ENCODE measurements at places on chromosomes 11 and 22. TPM values are rescaled to one million over a fixed set of nuclear protein-coding genes. Genes with fewer than 3 reads are reported as not detected.

- peaks cover 4% of the 10 kb centered on the region for H3K4me1 ChIP-seq
- H3K36me3 ChIP-seq = peaks cover 3% of the 10 kb centered on the region
- peaks cover 36% of the 10 kb centered on the region for H3K27me3 ChIP-seq
Measured at GRCh38 chr22:45864959-45865476, 111.9 kb downstream of the WNT7B start.

RTN3 gene
- total RNA-seq = 46.7 TPM

GRCh38 chr22:19180234-19180633 is 1.7 kb upstream of the SLC25A1 start:
- H3K36me3 ChIP-seq = peaks cover 1% of the 10 kb centered on the region
- H3K27me3 ChIP-seq = no peaks in the 10 kb centered on the region
- H3K27ac ChIP-seq = no peak overlapping the region
- H3K4me1 ChIP-seq = peaks cover 26% of the 10 kb centered on the region
- no peak overlapping the region for H3K4me3 ChIP-seq

SMIM35 gene
- not detected for total RNA-seq

DNA sequence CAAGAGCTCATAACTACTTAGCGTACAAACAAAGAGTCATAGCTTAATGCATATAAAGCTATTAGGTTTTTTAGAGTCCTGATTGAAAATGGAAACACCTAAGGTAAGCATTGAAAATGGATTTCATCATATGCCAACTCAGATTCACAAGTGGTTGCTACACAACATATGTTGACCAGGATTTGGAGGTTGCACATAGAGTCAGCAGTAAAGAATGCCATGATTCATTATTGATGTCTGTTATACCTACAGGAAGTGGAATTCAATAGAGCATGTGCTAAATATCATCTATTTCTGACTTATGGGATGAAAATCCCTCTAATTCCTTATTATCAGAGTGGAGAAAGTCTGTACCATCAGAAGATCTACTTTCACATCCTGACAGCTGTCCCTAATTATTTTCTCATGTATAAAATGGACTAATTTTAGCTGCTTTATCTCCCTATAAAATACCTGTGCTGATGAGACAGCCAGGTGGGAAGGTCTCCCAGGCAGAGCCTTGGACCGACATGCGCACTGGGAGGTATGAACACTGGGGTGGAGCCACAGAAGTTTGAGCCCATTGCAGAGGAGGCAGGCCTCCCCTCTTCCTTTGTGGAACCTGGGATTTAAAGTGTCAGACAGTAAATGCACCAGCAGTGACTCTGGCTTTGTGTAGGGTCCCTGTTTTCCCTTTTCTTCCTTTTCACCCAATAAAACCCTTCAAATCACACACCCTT is 204.2 kb downstream of the AASDHPPT start:
- H3K27me3 ChIP-seq = no peaks in the 10 kb centered on the region
- no peak overlapping the region for H3K27ac ChIP-seq
- no peak overlapping the region for H3K4me3 ChIP-seq
- DNase-seq = no peak
- H3K4me1 ChIP-seq = no peaks in the 10 kb centered on the region

SF3A1 gene
- 274 TPM for total RNA-seq

DNA sequence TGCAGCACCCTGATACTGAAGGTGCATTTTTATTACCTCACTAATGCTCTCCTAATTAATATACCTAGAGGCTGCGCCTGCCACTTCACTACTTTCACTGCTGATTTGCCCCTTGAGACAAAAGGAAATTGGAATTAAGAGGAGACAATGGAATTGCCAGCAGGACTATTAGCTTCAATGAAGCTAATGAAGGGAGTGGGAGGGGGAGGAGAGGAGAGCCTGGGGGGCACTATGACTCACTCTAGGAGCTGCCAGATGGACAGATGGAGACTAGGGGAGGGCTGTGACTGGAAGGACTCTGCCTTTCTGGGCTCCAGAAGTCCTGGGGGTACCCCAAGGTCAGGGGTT is 102.8 kb upstream of the DRD2 start:
- no peak overlapping the region for H3K27ac ChIP-seq
- no peaks in the 10 kb centered on the region for H3K4me1 ChIP-seq
- no peaks in the 10 kb centered on the region for H3K36me3 ChIP-seq
- peaks cover 7% of the 10 kb centered on the region for H3K27me3 ChIP-seq
- DNase-seq = no peak

CASP5 gene
- not detected for total RNA-seq

APOL6 gene
- 33.6 TPM for total RNA-seq

GRCh38 chr11:131666617-131667016 is 296.2 kb downstream of the NTM start:
- no peaks in the 10 kb centered on the region for H3K27me3 ChIP-seq
- H3K36me3 ChIP-seq = no peaks in the 10 kb centered on the region
- peaks cover 3% of the 10 kb centered on the region for H3K4me1 ChIP-seq
- H3K4me3 ChIP-seq = no peak overlapping the region
- H3K27ac ChIP-seq = no peak overlapping the region
- DNase-seq = no peak

DNA sequence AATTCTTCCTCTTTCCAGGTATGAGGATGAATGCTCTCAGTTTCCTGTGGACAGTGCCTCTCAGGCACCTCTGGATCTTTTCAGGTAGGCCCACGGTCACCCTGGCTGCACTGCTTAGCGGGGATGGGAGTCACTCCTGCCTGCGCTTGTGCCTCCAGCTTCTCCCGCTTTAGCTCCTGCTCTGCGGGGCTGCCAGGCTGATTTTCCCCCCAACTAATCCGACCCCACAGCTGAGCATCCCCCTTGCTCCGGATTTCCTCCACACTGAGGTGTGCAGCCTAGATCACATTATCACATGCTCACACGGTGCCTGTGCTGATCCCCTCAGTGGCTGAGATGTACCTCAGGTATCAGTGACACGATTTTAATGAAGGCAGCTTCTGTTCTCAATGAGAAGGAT is 879.1 kb downstream of the OPCML start:
- no peaks in the 10 kb centered on the region for H3K27me3 ChIP-seq
- no peak overlapping the region for H3K4me3 ChIP-seq
- DNase-seq = no peak
- H3K4me1 ChIP-seq = no peaks in the 10 kb centered on the region

CFAP300 gene
- total RNA-seq = not detected

DNA sequence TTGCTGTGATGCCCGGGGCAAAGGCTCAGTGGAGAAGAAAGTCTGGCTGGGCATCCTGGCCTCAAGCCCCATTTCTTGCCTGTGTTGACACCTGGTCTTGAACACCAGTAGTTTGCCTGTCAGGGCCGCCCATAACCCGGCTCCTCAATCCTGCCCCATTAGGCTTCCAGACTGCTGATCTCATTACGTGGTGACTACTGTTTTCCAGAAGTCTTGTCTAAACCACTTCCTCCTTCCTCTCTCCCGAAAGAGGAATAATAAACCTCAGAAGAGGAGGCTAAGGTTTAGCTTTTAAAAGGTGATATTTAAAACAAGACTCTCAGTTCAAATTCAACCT is 97.7 kb downstream of the CD44 start:
- H3K27ac ChIP-seq = peak overlapping the region; percentile 59
- peak; percentile 18 for DNase-seq
- H3K4me3 ChIP-seq = no peak overlapping the region
- peaks cover 12% of the 10 kb centered on the region for H3K36me3 ChIP-seq
- H3K27me3 ChIP-seq = no peaks in the 10 kb centered on the region
- peaks cover 68% of the 10 kb centered on the region for H3K4me1 ChIP-seq

CLCF1 gene
- total RNA-seq = not detected

GRCh38 chr22:39292031-39292462 is 27.4 kb downstream of the RPL3 start:
- H3K36me3 ChIP-seq = no peaks in the 10 kb centered on the region
- H3K4me3 ChIP-seq = no peak overlapping the region
- DNase-seq = no peak
- no peak overlapping the region for H3K27ac ChIP-seq

MS4A14 gene
- not detected for total RNA-seq

SLC7A4 gene
- not detected for total RNA-seq

CTTN gene
- 44.8 TPM for total RNA-seq

SEPTIN5 gene
- 0.47 TPM for total RNA-seq

DNA sequence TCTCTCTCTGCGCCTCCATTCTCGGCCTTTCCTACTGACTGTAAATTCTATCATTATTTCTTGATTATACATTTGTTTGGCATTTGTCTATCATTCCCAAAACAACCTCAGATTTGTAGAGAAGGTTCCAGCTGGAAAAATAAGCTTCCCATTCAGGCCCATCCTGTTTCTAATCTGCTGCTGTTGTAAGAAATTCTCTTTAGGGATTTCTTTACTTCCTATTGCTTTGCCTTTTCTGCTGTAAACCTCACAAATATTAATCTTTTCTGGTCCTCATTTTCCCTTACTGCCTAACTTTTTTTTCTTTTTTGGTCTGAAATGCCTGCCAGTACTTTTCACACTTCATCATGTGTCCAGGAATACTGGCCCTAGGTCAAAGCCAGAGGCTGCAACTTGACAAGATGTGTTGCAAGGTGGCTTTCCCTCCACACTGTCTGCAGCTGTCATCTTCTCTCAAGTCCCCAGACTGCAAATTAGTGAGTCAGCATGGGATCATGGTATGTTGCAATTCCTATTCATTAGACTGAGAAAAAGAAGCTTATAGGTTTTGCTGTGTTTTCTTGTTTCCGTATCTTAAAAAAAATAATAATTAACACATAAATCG is 858.7 kb upstream of the CHORDC1 start:
- no peaks in the 10 kb centered on the region for H3K36me3 ChIP-seq
- no peak overlapping the region for H3K27ac ChIP-seq
- no peaks in the 10 kb centered on the region for H3K4me1 ChIP-seq
- no peak overlapping the region for H3K4me3 ChIP-seq
- DNase-seq = no peak

GRCh38 chr11:47991266-47991830 is 11.0 kb downstream of the PTPRJ start:
- peaks cover 53% of the 10 kb centered on the region for H3K4me1 ChIP-seq
- H3K27me3 ChIP-seq = no peaks in the 10 kb centered on the region
- H3K4me3 ChIP-seq = peak overlapping the region; percentile 58
- no peaks in the 10 kb centered on the region for H3K36me3 ChIP-seq
- DNase-seq = peak; percentile 68
- H3K27ac ChIP-seq = peak overlapping the region; percentile 54

DNA sequence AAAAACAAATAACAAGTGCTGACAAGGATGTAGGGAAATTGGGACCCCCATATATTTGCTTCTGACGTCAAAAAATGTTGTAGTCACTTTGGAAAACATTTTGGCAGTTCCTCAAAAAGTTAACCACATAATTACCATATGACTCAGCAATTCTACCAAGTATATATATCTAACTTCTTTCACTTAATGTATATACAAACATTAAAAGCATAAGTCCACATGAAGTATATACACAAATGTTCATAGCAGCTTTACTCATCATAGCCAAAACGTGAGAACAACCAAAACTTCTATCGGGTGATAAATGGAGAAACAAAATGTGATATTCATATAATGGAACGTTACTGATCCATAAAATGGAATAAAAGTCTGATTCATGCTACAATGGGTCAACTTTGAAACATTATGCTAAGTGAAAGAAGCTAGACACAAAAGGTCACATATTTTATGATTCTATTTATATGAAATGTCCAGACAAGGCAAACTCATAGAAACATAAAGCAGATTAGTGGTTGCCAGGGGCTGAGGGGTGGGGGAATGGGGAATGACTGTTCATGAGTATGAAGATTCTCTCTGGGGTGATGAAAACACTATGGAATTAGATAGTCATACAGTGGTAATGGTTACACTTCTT is 48.7 kb upstream of the TEAD1 start:
- DNase-seq = no peak
- peaks cover 7% of the 10 kb centered on the region for H3K27me3 ChIP-seq
- H3K36me3 ChIP-seq = peaks cover 1% of the 10 kb centered on the region
- H3K27ac ChIP-seq = no peak overlapping the region
- H3K4me1 ChIP-seq = no peaks in the 10 kb centered on the region
- H3K4me3 ChIP-seq = no peak overlapping the region

- H3K4me3 ChIP-seq = no peak overlapping the region
- no peaks in the 10 kb centered on the region for H3K36me3 ChIP-seq
- DNase-seq = peak; percentile 22
- H3K27me3 ChIP-seq = peaks cover 24% of the 10 kb centered on the region
Measured at GRCh38 chr11:22244986-22245592, 52.2 kb downstream of the ANO5 start.

DNA sequence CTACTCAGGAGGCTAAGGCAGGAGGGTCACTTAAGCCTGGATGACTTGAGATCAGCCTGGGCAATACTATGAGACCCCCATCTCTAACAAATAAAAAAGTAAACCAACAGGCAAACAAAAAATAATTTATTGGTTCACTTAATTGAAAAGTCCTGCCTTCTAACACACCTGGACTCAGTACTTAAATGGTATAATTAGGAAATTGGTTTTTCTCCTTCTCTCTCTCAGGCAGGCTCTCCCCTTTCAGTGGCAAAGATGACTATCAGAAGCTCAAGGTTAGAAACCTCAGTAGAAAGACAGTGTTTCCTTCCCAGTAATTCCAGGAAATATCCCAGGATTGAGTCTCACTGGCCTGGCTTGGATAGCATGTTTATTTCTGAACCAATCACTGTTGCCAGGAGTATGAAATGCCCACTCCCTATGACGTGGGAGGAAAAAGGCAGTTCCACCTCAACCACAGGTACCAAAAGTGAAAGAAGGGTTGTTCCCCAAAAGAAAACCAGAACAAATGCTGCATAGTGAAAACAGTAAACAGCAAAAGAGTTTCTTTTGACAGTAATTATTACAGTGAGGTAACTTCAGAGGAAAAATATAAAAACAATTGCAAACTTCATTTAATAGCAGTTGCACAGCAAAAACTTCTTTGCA is 56.3 kb upstream of the SOX6 start:
- H3K4me1 ChIP-seq = no peaks in the 10 kb centered on the region

C11orf16 gene
- not detected for total RNA-seq

GRCh38 chr11:132907651-132908413 is 624.5 kb downstream of the OPCML start:
- no peaks in the 10 kb centered on the region for H3K36me3 ChIP-seq
- no peak overlapping the region for H3K27ac ChIP-seq
- no peak for DNase-seq

DNA sequence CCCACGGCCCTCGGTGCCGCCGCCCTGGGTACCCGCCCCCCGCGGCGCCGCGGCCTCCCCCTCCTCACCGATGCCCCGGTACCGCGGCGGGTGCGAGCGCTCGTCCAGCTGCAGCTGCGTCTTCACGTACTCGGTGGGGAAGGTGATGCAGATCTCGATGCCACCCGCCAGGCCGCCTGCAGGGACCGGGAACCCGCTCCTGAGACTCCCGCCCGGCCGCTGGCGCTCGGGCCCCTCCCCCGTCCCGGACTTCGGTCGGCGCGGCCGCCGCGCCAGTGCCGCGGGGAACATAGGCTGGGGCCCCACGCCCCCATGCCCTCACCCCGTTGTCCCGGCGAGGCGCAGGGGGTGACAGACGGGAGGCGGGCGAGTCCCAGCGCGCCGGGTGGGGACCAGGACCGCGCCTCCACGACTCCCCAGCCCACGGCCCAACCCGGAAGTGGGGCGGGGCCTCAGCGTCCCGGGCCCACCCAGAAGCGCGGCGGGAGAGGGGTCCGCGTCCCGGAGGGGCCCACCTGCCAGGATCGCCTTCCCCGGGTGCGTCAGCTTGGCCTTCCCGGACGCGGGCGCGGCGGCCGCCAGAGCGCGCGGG is 375 bp downstream of the SLC25A1 start:
- H3K4me1 ChIP-seq = peaks cover 39% of the 10 kb centered on the region
- peak; percentile 41 for DNase-seq
- H3K36me3 ChIP-seq = peaks cover 1% of the 10 kb centered on the region

Data from activated naive CD4-positive, alpha-beta T cell treated with anti-CD3 and anti-CD28 coated beads for 36 hours (primary cell).